ENCODE measurements at places on chromosomes 3 and 15. TPM values are rescaled to one million over a fixed set of nuclear protein-coding genes. Genes with fewer than 3 reads are reported as not detected.

DNA sequence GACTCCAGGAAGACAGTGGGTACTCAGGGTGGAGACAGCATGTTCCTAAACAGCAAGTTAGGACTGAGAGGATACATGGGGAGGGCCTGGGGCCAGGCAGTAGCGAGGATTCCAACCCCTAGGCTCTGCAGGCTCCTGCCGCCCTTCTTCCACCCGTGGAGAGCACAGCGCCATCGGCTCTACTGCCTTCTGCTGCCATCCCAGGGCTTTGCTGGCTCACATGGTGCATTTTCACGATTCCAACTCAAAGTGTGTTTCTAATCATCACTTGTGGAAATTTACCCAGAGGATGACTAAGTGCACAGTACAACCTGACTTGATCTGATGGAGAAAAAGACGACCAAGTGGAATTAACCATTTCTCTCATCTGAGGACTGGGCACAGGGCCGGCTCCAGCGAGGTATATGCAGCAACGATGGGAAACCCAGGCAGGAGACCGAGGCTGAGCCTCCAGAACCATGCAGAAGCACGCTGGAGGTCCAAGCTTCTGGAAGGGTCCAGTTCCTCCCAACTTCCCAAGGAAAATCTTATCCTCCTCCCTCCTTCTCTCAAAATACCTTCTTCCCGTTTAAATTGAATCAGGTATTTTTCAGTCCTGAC, 104.6 kb downstream of the LRIG1 start:
- DNase-seq = no peak

DNA sequence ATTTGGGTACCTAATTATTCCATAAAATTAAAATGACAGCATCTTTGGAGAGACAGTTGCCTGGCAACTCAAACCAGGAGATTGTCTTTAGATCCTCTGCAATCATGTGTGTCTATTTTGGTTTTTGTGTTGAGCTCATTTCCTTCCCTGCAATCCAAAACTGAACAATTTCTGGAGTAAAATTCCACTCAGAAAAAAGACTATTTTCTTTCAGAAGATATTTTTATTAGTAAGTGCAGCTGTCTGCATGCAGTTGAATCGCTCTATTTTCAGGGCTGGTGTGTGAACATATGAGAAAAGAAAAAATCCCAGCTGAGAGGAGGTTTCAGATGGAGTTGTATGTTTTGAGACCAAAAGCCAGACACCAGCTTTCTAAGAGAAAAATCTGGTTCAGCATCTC, 41.9 kb upstream of the DYNC1LI1 start:
- no peak for DNase-seq

TMEM108 gene
- polyA plus RNA-seq = 17.1 TPM

DNA sequence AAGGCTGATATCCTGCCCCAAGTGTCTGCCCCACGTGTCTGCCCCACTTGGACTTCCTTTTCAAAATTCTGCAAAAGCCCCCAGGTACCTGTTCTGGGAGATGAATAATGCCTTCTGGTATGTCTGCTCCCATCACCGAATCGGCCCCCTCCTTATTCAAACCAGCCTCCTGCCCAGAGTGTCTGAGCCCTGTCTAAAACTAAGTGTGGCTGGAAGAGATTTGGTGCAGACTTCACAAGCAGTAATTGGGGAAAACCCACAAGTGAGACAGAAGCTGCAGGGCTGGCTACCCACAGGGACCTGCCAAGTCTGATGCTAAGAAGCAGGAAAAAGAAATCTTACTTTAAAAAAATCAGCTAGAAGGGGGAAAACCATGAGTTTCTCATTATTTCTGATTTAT, 85.1 kb downstream of the DUT start:
- no peak for DNase-seq

NR2E3 gene
- polyA plus RNA-seq = 5.1 TPM

CCR8 gene
- polyA plus RNA-seq = not detected

- peak; percentile 17 for DNase-seq
Observed at GRCh38 chr3:65714134-65714533, 324.6 kb downstream of the MAGI1 start.

PSTPIP1 gene
- polyA plus RNA-seq = 1.4 TPM

DNA sequence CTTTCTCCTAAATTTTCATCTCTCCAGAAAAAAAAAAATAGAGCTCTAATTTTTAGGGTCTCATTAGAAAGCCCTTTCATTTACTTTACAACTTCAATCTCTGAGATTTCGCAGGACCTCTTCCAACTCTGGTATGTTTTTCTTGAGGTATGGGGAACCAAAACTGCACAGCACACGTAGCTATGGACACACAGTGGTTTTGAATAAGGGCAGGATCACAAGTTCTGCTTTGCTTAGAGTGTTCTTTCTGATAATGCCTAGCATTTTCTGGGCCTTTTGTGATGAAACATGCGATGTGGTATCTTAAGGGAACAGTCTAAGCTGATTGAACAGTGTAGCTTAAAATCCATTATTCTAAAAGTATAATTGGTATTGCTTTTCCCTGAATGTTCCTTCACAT, 25.3 kb downstream of the ZNF592 start:
- no peak for DNase-seq

SLC6A20 gene
- 0.20 TPM for polyA plus RNA-seq

MKRN2OS gene
- 0.43 TPM for polyA plus RNA-seq

RBP2 gene
- 0.30 TPM for polyA plus RNA-seq

GOLGA8G gene
- polyA plus RNA-seq = not detected

SHC4 gene
- 2.6 TPM for polyA plus RNA-seq

GRCh38 chr3:9615003-9615628, 34.2 kb upstream of the MTMR14 start:
- DNase-seq = no peak

DNA sequence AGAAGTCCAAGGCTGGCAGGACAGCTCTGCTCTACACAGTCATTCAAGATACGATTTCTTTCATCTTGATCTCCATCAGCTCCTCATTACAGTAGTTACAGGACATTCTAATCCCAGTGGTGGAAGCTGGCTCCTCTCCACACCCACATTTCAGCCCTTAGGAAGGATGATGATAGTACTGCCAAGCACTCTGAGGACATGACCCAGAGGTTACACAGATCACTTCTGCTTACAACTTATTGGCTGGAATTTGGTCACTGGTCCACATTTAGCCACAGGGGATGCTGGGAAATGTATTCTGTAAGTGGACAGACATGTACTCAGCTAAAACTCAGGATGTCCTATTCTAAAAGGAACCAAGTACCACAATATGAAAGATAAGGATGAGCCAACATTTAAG, 77.1 kb downstream of the IQCH start:
- DNase-seq = no peak

GRCh38 chr15:39154776-39155175, 426.1 kb upstream of the THBS1 start:
- DNase-seq = no peak

DNA sequence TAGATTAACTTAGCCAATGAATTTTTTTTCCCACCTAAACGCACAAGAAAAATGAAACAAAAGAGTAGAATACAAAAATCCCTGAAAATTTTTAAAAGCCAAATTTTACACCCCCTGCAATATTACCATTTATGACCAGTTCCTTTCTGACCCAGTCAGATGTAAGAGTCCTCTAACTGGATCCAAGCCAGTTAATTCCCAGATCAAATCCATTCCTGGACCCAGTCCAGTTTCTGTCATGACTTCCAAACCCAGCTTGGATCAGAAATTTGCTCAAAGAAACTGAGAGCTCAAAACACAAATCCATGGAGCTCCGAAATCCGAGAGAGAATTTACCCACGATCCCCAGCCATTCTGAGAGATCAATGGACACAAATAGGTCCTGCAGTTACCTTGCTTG, 17.0 kb upstream of the ALDH1L1 start:
- DNase-seq = no peak

DNA sequence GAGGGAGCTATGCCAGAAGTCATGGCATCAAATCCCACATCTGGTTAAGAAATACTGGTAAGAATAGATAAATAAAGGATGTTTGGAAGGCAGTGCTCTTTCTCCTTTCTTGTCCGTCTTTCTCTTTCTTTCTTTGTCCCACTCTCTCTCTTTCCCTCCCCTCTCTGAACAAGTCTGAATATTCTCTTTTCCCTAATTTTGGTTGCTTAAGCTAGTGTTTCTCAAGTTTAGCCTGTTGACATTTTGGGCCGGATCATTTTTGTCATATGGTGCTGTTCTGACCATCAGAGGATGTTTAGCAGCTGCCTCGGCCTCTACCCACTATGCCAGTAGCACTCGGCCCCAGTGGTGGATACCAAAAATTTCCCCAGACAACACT, 405.3 kb upstream of the C2CD4B start:
- no peak for DNase-seq

ATP10A gene
- polyA plus RNA-seq = 3.3 TPM

DNA sequence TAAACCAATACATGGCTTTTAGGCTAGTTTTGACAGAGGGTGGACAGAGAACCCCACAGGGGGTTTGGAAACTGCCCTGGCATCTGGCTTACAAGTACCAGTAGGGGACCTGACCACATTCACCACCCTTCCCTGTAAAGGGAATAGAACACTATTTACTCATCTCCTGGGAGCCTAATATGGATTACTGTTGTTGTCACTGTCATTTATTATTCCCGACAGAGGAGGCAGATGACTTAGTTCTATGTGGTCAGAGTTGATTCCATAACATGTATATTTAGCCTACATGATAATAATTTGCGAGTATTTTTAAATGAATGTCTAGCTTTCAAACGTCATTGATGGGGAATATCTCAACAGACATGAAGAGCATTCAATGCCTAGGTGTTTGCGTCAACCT, 15.9 kb downstream of the ZBTB38 start:
- DNase-seq = no peak

PLSCR4 gene
- 18.9 TPM for polyA plus RNA-seq

- DNase-seq = peak; percentile 23
Observed at GRCh38 chr3:17645074-17645698, 97.2 kb downstream of the TBC1D5 start.

DNA sequence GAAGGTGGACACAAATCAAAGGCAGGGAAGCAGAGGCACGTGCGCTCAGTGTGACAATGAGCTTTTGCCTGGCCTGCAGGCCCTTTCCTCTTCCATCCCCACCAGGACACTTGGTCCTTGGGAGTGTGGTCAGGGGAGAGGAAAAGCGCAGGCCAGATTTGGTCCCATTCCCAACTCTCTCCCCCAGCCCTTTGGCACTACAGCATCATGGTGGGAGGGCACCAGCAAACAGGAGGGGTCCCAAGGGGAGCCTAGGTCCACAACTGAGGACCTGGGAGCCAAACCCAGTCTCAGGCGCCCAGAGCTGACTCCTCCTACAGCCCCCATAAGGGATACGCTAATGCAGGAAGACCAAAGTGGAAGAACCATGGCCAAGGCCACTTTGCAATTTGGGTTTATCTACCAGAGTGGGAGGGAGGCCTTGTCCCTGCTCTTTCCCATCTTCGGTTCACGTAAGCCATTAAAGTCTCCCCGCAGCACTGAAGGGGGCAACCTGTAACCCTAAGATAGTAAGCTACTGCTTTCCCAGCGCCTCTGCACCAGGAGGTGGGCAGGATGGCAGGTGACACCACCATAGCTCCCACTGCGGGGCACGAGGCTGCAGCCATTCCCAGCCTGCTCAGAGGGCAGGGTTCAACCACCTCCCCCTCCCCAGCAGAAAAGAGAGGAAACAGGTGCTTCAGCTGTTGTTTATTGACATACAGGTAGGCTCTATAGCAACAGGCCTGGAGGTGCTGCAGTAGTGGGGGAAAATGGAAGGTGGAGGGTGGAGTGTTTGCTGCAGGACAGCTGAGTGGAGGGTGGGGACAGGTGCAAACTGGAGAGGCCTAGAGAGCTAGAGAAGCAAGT, 993 bp upstream of the GRAMD2A start:
- no peak for DNase-seq

GRCh38 chr3:129502641-129503408, 25.6 kb upstream of the RHO start:
- DNase-seq = no peak

DNA sequence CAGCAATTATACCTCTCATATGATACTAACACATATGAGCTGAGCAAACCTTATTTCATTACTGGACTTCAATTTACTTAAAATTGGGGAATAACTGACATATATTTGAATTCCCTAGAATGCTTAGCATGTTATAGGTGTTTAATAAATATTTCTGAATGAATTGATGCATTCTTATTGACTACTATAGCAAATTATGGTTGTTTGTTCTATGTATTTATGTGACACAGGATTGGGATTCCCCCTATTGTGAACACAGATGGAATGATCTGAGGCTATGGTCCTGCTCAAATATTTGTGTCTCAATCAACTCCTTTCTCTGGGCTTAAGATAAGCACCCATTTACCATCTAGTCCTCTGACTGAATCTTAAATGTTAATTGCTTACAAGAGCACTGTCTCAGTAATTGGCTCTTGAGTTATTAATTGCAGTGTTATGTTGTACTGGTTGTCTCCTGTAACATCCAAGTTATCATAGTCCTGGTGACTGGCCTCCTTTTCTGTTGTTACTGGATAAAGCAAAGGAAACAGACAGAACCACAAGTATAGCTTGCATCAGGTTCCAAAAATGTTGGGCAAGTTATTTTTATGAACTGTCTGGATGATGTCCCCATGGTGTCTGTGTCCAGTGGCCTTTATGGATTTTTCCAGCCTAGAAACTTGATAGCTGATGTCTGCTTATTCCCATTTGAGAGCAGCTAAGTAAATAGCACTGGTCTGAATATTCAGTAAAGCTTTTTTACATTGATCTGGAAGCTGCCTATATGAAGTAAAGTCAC, 2.3 kb upstream of the UACA start:
- DNase-seq = no peak

DNA sequence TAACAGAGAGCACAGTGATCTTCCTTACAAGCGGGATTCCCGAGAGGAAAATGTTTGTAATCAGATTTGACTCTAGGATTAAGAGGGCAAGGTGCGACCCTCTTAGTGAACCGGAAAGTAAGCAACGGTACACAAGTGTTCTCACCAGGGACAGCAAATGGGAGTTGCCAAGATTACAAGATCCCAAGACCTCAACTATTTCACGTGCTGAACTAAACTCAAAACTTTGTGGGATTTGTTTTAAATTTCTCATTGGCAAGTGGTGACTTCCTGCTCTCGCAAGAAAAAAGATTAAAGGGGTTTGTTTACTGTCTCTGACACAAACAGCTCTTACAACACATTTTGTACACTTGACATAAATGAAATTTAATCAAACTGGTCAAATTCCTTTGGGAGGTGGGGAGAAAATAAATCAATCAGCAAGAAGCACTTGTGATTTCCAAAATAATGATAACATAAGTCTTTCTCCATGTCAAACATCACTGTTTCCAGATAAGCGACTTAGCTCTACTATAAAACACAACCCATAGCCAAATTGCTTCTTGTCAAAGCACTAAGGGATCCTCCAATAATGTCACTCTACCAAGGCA, 2.2 kb upstream of the PGPEP1L start:
- DNase-seq = no peak

DNA sequence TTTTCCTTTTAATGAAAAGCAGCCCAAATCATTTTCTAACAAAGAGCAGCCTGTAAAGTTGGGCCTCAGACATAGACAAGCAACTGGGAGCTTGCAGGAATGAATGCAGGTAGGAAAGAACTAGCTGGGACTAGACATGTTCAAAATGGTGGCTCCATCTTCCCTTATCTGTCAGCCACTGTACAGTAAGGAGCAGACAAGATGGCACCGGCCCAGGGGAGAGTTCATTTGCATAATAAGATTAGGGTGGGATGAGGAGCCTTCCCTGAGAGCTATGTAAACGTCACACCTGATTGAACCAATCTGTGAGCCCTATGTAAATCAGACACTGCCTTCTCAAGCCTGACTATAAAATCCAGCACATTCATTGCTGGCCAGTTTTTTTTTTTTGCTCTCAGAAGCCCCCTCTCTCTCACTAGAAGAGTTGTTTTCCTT, 59.7 kb upstream of the GK5 start:
- no peak for DNase-seq

XCR1 gene
- 0.13 TPM for polyA plus RNA-seq

IQCF5 gene
- not detected for polyA plus RNA-seq

Measured in muscle of back (tissue), 13 donors.